Omental fat pad (tissue), 4 donors: ENCODE measurements at places on chromosomes 11 and 22. TPM values are rescaled to one million over a fixed set of nuclear protein-coding genes. Genes with fewer than 3 reads are reported as not detected.

The ST14 gene
- total RNA-seq = 4.4 TPM

The OR8D1 gene
- total RNA-seq = not detected

The OR52I1 gene
- total RNA-seq = not detected

The KCNK4 gene
- total RNA-seq = not detected

The RAG2 gene
- not detected for total RNA-seq

The TTC12 gene
- total RNA-seq = 6.5 TPM

The SERPING1 gene
- 906 TPM for total RNA-seq

The CYB5R2 gene
- 6.8 TPM for total RNA-seq

The MUC2 gene
- not detected for total RNA-seq

The ILK gene
- 104 TPM for total RNA-seq
